ENCODE measurements at places on chromosomes 12 and 14.

GRCh38 chr12:75724928-75725312, 213.5 kb upstream of the KRR1 start:
- no peak for DNase-seq

- no peak for DNase-seq
Measured at GRCh38 chr12:131829356-131829747, 1.2 kb downstream of the MMP17 start.

DNA sequence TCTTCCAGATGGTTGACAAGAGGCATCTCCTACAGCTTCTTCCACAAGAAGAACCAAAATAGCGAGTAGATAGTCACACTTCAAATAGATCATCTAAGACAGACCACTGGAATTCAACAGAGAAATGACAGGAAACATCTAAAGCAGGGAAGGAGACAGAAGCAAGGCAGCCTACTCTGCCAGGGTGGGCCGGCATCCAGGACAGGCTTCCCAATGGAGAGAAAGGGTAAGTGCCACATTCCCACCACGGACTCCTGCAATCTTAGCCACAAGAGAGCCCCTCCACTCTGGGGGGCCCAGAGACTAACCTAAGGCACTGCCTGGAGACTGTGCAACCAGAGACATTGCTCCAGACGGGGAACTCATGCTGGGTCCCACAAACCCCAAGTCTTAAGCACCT, 154.5 kb downstream of the NDUFA12 start:
- DNase-seq, result no peak

DNA sequence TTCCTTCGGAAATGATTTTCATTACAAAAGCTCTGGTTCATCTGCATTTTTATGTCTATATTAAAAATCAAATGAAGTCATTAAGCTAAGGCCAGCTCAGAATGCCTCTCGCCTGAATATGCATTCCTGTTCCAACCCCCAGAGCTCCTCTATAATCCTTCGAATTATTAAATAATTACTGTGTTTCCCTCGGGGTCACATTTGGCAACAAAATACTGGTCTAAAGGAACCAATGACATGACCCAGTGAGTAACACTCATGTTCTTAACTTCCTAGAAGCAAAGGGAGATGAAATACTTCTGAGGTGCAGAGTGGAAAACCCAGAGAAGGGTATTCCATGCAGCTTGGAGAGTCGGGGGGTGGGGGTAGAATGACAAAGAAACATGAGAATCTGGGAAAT, 68.3 kb downstream of the FOXN3 start:
- no peak for DNase-seq

DNA sequence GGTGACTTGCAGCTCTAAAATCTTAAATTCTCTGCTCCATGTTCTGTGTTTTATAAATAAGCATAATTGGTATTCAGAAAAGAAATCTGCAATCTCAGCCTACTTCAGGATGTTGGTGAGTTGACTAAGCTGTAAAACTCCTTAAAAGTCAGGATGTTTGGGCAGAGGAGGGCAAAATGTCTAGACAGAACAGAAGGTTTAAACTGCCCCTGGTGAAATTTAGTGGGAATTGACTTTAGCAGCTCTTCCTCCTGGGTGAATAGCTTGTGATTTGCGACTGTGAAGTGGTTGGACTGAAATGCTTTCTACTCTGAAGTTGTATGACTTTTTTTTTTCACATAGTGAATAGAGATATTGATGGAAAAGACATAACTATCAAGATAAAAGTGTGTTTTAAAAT, 85.8 kb downstream of the CAND1 start:
- DNase-seq, result no peak

GRCh38 chr14:76706811-76707210, 54.5 kb upstream of the VASH1 start:
- DNase-seq, result no peak

DNA sequence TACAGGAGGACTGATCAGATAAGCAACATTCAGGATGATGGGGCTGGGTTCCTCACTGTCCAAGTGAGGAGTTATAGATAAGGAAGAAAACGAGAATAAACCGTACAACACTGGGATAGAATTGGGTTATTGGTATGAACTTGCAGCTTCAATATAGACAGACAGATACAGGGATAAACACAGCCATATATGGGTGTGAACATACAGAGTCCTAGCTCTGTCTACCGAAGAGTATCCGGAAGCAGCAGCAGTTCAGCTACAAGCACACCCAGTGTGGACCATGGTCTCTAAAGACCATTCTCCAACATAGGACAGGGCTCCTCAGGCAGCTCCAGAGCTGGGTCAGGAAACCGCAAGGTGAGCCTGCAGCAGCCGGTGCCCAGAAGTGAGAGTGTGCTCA, 40.8 kb downstream of the CDC42BPB start:
- no peak for DNase-seq

Data from GM19239 (cell line).